ENCODE measurements at places on chromosomes 6 and 20.

DNA sequence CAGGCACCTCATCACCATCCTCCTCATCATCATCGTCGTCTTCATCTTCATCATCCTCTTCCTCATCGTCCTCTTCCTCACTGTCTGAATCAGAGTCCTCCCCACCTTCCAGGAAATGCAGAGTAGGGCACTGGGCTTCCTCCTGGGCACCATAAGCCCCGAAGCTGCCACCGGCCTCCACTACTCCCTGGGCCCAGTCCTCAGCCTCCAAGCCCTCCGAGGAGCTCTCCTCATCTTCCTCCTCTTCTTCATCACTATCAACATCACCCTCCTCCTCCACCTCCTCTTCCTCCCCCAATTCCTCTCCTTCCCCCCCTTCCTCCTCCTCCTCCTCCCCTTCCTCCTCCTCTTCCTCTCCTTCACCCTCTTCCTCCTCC is 1.7 kb downstream of the CENPB start:
- DNase-seq: no peak

GRCh38 chr6:68976260-68976659 is 341.2 kb downstream of the ADGRB3 start:
- no peak for DNase-seq

- no peak for DNase-seq
Measured at GRCh38 chr20:46557231-46557956, 6.9 kb upstream of the OCSTAMP start.

- no peak for DNase-seq
Measured at GRCh38 chr6:133817460-133818047, 71.4 kb upstream of the TCF21 start.

DNA sequence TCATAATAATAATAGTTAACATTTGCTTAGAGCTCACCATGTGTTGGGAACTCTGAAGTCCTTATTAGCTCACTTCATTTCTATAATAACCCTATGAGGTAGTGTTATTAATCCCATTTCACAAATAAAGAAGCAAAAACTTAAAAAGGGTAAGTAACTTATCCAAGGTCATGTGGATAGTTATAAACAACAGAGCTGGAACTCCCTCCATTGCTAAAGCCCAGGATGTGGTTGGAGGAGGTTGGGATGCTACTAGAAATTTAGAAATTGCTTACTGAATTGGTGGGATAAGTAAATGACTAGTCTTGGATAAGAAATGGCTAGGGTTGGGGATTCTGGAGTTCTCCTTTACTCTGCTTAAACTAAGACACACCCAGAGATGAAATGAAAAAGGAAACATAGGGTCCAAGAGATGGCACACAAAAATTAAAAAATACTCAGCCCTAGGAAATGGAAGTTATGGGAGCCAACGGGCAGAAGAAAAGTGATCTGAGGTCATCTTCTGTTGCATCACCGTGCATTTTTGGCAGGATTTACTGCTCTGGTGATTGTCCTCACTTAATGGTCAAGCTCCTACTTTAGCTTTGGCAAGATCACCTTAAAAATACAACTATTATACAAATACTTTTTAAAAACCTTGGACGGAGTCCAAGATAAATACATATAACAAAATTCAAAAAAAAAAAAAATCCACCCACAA is 7.7 kb upstream of the CLIC5 start:
- no peak for DNase-seq

DNA sequence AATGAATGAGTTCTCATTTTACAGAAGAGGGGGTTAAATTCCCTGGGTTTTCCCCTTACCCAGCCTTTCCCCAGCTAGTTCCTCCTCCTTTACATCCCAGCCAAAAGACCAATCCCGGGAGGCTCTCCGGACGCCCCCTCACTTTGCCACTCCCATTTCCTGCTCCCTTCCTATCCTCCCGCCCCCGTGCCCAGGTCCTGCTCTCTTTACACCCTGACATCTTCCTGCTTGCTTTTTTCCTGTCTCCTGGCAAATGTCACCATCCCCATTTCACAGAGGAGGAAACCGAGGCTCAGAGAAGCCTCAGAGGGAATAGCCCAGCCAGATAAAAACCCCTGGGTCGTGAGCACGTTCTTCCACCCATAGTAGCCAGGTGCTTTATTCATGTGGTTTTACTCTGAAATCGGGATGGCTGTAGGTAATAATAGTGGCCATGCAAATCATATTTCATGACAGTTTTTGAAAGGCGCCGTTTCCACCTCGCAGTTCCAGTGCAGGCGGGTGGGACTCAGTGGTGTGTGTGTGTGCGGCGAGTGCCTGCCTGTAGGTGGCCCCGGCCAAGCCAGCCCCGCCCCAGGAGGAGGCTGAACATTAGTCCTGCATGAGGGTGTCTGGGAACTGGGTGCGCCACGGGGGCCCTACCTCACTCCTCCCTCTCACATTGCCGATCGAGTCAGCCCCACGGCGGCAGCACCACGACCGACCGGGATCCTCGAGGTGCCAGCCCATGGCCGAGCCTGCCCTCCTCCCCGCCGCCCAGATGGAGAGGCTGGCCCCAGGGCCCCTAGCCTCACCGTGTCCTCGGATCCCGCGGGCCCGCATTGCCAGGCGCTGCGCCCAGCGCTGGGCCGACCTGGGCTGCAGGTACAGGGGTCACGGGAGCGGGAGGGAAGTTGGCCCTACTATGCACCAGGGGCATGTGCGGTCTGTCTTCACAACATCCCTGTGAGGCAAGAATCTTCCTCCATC is at the start of gene ARHGAP40:
Gene ARHGAP40, plus strand, starts transcription at position 594 of the 969 bp plus-strand sequence.
- DNase-seq: no peak

DNA sequence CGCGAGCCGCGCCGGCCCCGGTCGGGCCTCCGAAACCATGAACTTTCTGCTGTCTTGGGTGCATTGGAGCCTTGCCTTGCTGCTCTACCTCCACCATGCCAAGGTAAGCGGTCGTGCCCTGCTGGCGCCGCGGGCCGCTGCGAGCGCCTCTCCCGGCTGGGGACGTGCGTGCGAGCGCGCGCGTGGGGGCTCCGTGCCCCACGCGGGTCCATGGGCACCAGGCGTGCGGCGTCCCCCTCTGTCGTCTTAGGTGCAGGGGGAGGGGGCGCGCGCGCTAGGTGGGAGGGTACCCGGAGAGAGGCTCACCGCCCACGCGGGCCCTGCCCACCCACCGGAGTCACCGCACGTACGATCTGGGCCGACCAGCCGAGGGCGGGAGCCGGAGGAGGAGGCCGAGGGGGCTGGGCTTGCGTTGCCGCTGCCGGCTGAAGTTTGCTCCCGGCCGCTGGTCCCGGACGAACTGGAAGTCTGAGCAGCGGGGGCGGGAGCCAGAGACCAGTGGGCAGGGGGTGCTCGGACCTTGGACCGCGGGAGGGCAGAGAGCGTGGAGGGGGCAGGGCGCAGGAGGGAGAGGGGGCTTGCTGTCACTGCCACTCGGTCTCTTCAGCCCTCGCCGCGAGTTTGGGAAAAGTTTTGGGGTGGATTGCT is 1.3 kb downstream of the VEGFA start:
- peak; percentile 59 for DNase-seq

DNA sequence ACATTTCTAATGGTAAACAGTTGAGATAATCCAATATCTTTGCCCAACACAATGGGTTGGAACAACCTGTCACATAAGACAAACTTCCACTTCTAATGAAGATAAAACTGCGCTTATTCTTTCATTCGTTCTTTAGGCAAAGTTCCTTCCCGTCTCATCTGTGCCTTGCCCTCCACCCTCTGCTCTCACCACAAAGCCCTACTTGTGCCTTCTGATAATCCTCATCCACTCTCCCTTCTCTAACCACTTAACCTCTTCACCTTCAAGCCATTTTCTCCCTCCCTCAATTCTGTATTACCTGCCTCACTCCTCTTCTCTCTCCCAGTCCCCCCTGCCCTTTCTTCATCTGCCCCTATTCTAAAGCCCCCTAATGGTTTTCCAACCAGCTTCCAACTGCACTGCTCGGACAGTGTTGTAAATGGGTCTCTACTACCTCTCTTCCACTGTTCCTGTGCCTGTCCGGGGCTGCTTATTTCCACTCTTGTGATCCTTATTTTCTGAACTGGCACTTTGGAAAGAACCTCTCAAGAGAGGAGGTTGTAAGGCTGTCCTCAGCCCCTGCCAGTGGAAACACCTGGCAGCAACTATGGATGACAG is 62.9 kb upstream of the MYB start:
- DNase-seq: no peak

- no peak for DNase-seq
Measured at GRCh38 chr20:53795170-53795569, 201.5 kb upstream of the ZNF217 start.

GRCh38 chr20:32036716-32037485 is 15.1 kb upstream of the HCK start:
- DNase-seq: no peak

Data from renal cortex interstitium (tissue), 15 donors.